ENCODE measurements at places on chromosomes 4 and X.

DNA sequence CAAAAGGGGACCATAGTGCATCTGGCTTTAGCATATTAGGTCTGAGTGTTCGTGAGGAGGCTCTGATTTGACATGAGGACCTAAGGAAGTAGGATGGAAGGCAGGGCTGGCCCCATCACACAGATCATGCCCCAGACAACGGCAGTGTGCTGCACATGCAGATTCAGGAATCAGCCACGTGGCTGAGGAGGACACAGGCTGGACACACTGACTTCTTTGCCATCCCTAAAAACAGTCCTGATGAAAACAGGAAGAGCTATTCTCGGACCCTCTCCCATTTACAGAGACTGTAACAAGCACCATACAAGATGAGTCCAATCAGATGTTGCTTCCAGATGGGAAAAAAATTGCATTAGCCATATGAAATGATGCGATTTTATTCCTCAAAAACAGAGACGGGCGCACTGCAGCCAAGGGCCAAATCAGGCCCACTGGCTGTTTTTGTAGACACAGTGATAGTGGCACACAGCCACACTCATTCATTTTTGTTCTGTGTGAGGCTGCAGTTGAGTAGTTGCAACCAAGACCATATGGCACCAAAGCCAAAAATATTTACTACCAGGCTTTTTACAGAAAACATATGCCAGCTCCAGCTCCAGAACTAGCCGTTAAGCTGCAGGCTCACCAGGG lies 41.0 kb downstream of the ACSL1 start:
- no peak for DNase-seq

GRCh38 chrX:37000140-37000539 lies 8.0 kb upstream of the FAM47C start:
- DNase-seq = no peak

DNA sequence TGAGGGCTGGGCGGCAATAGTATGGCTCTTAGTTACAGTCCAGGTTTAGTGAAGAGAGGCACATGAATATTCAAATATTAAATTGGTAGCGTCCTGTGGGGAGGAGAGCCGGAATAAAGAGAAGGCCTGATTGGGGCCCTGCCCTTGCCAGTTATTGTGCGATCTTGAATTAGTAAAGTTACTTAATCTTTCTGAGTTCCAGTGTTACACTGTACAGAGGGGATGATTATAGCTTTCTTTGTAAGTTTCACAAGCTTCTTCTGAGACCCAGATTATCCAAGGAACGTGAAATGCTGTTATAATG lies 1.2 kb downstream of the METAP1 start:
- DNase-seq = no peak

- DNase-seq = no peak
Observed at GRCh38 chr4:63105839-63106238, 1303.4 kb downstream of the TECRL start.

DNA sequence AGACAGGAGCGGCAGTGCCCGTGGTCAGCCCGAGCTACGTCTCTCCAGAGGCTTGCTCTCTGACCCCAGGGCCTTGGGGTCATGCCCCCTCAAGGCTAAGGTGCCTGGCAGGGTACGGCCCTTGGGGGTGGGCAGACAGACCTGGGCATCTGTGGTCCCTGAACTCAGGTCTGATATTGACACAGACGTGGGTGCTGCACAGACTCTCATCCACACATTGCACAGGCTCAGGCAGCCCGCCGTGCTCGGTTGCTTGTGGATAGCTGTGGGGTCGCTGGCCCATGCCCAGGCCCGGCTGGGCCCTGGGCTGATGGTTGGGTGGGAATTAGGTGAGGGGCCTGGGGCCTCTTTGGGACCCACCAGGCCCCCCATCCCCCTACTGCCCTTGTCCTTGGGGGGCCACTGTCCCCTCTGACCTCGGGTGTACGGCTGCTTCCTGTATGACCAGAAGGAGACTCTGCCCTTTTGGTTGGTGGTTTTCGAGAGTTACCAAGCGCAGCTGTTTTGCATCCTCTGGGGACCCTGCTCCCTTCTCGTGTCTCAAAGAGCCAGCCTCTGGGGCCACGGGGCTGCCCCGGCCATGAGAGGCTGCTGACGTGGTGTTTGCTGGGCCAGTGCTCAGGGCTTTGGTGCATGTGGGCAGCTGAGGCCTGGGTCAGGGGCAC lies 10.1 kb downstream of the FGFRL1 start:
- no peak for DNase-seq

- no peak for DNase-seq
Observed at GRCh38 chr4:113450295-113451080, 311.1 kb downstream of the CAMK2D start.

GRCh38 chrX:68703846-68704245 lies 56.4 kb downstream of the STARD8 start:
- DNase-seq = no peak

- DNase-seq = no peak
Observed at GRCh38 chr4:135966936-135967335, 1565.4 kb downstream of the PCDH18 start.

GRCh38 chrX:19840899-19841648 lies 46.3 kb downstream of the SH3KBP1 start:
- DNase-seq = peak; percentile 22

DNA sequence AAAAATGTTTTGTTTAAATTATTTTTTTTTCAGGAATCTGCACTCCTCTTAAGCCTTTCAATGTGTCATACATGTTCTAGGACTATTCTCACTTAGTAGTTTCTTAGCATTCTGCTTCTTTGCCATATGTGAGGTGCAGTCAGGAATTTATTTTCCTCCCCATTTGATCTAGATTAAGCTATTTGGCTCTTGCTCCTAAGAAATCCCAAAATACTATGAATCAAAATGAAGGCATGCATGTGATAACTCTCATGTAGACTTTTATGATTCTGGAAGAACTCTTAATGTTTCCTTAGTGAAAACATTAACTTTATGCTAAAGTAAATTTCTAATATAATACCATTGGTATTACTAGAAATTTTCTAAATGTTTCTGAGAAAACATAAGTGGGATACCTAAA lies 664.5 kb downstream of the RAPGEF2 start:
- no peak for DNase-seq

- DNase-seq = no peak
Observed at GRCh38 chrX:30580641-30581040, 3.1 kb upstream of the TASL start.

- DNase-seq = no peak
Observed at GRCh38 chr4:22202246-22202974, 253.8 kb upstream of the KCNIP4 start.

DNA sequence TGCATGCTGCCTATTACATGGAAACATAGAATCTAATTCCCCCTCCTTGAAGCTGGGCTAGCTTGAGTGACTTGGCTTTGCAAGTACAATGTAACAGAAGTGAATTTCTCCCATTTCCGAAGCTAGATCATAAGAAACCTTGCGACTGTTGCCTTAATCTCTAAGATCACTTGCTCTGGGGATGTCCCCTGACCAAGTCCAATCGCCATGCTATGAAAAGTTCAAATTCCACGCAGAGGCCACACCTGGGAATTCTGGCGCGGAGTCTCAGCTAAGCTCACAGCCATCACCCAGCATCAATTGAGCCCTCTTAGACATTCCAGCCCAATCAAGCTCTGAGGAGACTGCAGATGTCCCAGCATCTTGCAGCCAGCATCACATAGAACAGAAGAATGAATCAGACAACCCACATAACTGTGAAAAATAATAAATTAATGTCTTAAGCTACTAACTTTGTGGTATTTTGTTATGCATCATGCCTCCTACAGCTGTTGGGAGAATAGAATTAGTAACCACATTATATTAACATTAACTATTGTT lies 27.0 kb downstream of the GPM6A start:
- DNase-seq = no peak

DNA sequence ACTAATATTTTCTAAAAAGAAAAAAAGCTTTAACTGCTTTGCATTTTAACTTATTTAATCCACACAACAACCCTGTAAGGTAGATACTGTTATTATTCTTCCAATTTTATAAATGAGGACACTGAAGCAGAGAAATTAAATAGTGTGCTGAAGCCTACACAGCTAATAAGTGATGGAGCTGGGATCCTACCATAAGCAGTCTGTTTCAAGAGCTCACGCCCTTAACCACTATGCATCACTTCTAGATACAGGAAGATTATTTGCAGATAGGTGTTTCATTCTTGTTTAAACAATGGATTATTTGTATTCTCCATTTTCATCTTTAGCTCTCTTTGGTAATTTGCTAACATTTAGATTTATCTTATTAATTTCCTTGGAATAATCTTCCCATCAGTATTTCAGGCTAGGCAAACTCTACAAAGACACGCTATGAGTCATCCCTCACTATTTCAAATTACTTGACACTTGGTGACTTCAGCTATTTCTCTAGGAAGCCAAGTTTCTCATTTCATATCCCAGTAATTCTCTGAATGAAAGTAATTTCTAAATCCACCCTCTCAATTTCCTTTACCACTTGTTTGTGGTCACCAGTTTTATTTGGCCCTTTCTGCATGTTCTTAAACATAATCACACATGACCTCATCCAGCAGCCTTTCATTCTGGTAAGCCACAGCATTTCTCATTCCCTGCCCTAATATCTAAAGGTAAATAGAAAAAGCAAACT lies 67.3 kb downstream of the ASB9 start:
- no peak for DNase-seq

DNA sequence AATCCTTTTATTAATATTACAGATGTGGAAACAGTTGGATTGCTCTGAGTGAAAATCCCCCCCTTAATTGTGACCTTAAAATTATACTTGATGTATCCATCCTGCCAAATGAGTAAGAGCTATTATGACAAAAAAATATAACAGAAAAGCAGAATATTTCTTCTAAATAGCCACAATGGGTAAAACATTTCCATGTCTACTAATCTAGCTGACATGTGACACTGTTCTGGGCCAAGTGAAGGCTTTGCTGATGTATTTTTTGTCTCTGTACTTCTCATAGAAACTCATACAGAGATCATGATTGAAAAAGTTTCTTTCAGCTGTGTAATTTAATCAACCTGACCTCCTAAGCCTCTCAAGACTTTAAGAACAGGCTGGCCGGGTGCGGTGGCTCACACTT lies 569.1 kb upstream of the ZFP42 start:
- no peak for DNase-seq

- peak; percentile 13 for DNase-seq
Observed at GRCh38 chrX:103629318-103630170, 769 bp downstream of the TCEAL1 start.

DNA sequence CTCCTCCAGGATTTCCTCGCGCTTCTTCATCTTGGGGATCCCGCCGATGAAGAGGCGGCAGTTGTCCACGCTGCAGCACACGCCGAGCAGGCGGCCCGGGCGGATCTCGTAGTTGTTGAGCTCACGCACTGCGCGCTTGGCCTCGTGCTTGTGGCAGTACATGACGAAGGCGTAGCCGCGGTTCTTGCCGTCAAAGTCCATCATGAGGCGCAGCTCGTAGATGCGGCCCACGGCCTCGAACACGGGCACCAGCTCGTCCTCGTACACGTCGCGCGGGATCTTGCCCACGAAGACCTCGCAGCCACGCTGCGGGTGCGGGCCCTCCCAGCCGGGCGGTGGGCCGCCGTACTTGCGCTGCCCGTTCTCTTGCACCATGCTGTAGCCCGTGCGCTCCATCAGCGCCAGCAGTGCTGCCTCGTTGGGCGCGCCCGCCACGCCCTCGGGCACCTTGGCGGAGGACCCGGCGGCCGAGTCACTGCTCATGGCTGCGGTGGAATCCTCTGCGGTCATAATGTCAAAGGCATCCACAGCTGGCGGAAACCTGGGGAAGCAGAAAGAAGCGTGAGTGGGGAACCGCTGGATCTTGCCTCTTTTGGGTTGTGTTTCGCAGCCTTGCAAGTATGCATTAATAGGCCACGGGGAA lies 103.4 kb downstream of the CHRNA9 start:
- no peak for DNase-seq

DNA sequence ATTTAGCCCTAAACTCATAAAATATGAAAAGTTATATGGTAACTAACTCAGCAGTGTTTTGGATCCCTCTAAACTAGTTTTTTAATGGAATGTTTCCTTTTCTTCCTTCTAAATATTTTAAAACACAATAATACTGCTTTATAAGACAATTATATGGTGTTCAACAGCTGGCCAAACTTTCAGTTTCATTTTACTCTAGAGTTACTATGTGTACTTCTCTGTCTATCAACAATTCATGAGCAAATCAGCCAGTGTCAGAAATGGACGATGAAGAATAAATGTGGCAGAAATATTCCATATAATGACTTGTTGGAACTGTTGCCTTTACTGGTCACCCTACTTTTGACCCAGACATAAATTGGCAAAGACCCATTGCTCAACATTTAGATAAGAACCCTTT lies 64.8 kb upstream of the CXXC4 start:
- DNase-seq = no peak

GRCh38 chrX:32195611-32196010 lies 1015.7 kb downstream of the DMD start:
- DNase-seq = no peak

- no peak for DNase-seq
Observed at GRCh38 chr4:106864231-106864630, 171.9 kb downstream of the DKK2 start.

DNA sequence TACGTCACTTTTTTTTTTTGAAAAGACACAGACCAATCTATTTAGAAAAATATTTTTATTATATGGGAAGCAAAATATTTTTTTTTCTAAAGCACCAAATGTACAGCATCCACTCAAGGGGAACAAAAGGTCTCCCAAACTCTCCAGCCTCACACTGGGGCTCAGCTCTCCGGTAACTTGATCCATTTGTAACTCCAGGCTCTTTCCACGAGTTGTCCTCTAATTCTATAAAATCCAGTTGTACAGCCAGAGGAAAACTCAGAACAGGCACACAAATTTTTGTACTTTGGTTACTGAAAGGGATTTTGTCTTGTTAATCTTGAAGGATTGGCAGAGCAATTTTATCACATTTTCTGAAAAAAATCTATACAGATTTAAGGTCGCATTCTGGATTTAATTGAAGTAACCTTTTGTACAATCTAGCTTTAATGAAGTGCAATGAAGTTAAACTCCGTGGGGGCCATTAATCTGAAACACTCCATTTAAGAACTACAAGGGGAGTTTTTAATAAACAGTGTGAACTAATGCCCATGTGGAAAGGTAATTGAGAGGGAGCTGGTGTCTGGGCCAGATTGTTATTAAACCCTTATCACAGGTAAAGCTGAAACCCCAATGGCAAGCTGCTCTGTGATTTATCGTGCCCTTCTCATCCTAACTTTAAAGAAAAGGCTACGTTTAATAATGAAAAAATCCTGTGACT lies 161.2 kb upstream of the FRG1 start:
- no peak for DNase-seq

GRCh38 chrX:3627594-3627993 lies 85.9 kb downstream of the PRKX start:
- DNase-seq = no peak

GRCh38 chr4:73718375-73719373 lies 21.7 kb upstream of the CXCL8 start:
- no peak for DNase-seq

DNA sequence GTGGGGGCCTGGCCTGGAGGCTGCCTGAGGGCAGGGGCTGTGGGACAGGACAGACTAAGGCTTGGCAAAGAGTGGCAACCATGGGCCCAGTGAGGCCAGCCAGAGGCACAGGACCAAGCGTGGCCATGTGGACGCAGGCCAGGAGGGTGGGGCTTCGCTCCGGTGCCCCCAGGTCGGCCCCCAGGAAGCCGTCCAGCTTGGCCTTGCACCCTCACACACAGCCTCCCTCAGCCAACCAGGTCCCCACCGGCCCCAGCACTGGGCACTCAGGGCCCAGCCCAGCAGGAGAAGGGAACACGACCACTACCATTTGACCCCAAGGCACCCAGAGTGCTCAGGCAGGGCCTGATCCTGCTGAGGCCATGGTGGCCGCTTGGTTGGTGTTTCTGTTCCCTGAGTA lies 57.2 kb downstream of the FAM53A start:
- DNase-seq = no peak

Measured in stimulated activated CD4-positive, alpha-beta T cell treated with anti-CD3 and anti-CD28 coated beads, Interleukin-12 subunit alpha, Interleukin-12 subunit beta, amount 100 ng/mL, for 24 hours (primary cell).